ENCODE measurements at places on chromosomes 16 and 17. TPM values are rescaled to one million over a fixed set of nuclear protein-coding genes. Genes with fewer than 3 reads are reported as not detected.

The ZNF174 gene
- total RNA-seq = 12.4 TPM

The KRTAP4-12 gene
- not detected for total RNA-seq

The KRT39 gene
- total RNA-seq = not detected

The DOC2B gene
- total RNA-seq = 21.6 TPM

The C16orf74 gene
- total RNA-seq = 3.5 TPM

The CX3CL1 gene
- 46.4 TPM for total RNA-seq

The CRHR1 gene
- not detected for total RNA-seq

The ARHGAP23 gene
- total RNA-seq = 53.8 TPM

The CD300H gene
- 2.0 TPM for total RNA-seq

The SOST gene
- 0.09 TPM for total RNA-seq

The KRT33B gene
- not detected for total RNA-seq

The GNAO1 gene
- 4.3 TPM for total RNA-seq
